Endothelial cell of umbilical vein (primary cell): ENCODE measurements at places on chromosomes 11 and 22. TPM values are rescaled to one million over a fixed set of nuclear protein-coding genes. Genes with fewer than 3 reads are reported as not detected.
A peak's percentile ranks its signal among the peaks of the same experiment; 100 is the strongest.

The KREMEN1 gene
- polyA plus RNA-seq, result 0.58 and 0.81 TPM in 2 replicates

DNA sequence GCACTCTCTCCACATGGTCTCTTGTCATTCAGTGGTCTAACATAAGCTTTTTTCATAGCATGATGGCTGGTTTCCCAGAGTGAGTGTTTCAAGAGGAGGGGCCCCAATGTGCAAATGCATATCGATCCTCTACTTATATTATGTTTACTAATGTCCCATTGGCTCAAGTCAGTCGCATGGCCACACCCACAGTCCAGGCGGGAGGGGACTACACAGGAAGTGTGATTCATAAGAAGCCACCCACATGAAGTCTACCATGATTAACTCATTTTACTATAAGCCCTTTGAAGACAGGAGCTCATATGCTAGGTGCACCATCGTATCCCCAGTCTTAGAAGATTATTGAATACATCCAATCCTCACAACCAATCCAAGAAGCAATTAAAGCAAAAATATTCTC is 89.5 kb upstream of the ISX start:
- no peak for DNase-seq

The PDE2A gene
- 14.2 and 16.8 TPM in 2 replicates for polyA plus RNA-seq

GRCh38 chr11:69841859-69842698 is 22.9 kb upstream of the FGF3 start:
- no peak for DNase-seq

DNA sequence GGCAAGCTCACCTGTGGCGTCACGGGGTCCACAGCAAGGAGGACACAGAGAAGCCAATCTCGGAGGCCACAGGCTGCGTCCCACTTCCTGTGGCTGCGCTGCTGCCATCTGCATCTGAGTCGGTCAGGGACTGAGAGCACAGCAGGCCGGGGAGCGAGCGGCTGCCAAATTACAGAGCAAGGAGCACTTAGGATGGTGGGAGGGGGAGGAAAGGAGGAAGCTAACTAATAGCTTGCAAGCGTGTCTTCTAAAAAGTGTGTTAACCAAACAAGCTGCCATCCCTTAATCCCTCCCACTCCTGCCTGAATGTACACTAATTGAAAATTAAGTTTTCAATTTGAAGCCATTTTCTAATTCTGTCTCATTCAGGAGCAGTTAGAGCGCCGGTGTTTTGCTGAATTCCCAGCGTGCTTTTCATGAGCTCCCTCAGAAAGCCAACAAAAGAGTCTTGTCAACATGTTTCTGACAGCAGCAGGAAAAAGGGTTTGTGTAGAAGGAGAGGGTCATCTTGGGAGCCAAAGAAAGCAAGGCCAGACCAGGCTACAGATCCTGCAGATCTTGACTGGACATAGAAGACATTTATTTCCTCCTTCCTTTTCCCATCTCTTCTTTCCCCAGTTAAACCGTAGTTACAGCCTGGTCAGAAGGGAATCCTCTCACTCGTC is 42.4 kb upstream of the API5 start:
- no peak for DNase-seq

GRCh38 chr22:36366291-36366708 is 21.5 kb downstream of the MYH9 start:
- peak; percentile 54 for DNase-seq

DNA sequence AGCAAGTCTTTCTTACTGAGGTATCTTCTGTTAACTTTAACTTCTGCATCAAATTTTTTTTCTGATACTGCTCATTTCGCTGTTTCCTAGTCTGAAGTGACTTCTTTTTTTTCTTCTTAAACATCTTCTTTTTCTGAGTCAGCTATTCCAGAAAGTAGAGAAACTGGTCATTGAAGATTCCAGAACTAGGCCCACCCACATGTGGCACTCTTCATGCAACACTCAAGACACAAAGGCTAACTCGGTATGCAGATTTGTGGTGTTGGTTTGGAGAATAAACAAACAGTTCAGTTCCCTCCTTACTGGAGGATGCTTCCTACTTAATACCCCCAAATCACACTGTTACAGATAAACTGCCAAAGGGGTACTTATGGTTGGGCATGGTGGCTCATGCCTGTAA is 25.2 kb upstream of the MTCH2 start:
- no peak for DNase-seq

The SPTBN2 gene
- 3.8 and 3.9 TPM in 2 replicates for polyA plus RNA-seq

- peak; percentile 82 for DNase-seq
Measured at GRCh38 chr11:64245797-64246620, 734 bp downstream of the PPP1R14B start.

GRCh38 chr11:80814813-80815212 is 1374.0 kb upstream of the TENM4 start:
- no peak for DNase-seq

GRCh38 chr11:62152245-62153086 is 28.7 kb downstream of the INCENP start:
- no peak for DNase-seq

DNA sequence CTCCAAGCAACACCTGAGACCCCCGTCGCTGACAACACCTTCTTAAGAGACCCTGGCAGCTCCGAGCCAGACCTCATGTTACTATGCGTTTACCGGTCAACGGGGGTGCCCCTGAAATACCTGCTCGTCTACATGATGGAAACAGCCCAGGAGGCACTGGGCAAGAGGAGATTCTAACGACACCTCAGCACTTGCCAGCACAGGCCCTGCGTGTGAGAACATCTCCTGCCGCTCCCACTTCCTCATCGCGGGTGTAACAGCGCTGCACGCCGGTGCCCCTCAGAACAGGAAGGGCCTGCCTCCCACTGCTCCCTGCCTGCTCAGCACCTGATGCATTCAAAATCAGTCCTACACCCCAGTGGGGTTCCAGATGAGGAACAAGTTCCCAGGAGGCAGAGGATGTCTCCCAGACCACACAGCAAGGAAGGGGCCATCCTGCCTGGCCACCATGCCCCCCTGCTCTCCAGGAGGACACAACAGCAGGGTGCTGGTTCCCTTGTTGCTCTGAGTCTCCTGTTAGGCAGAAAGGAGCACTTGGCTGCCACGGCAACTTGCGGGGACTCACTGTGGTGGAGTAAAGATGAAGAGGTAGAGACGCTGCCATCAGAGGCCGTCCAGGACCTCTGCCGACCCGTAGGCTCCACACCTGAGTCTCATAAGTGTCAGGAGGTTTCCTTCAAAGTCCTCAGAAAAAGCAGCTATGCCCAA is 2.1 kb downstream of the TOLLIP start:
- DNase-seq, result no peak

- DNase-seq, result no peak
Measured at GRCh38 chr11:102179371-102179770, 69.1 kb downstream of the YAP1 start.

GRCh38 chr11:78438298-78438975 is 20.8 kb upstream of the GAB2 start:
- DNase-seq, result no peak

DNA sequence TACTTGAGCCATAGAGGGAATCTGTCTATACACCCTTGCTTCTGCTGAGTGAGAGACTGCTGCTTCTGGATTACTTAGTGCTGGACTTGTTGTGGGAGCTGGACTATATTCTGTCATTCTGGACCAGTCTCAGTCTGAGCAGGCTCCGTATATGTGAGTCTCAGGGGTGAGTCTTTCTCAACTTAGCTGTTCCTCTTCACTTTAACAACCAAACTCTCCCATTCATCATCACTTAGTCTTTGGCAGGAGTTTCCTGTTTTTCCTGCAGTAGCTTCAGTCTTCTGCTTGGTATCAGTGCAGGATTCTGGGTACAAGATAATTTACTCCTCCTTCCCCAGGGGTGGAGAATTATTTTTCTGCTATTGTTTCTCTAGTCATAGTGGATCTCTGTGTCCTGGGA is 779.5 kb downstream of the METTL15 start:
- peak; percentile 54 for DNase-seq

GRCh38 chr22:44180706-44181032 is at the start of gene PARVG:
Gene PARVG (plus strand): TSS chr22:44180925. CDS start chr22:44183330, 2,405 bp downstream.
- no peak for DNase-seq

- no peak for DNase-seq
Measured at GRCh38 chr11:129813231-129813791, 2.3 kb upstream of the TMEM45B start.

DNA sequence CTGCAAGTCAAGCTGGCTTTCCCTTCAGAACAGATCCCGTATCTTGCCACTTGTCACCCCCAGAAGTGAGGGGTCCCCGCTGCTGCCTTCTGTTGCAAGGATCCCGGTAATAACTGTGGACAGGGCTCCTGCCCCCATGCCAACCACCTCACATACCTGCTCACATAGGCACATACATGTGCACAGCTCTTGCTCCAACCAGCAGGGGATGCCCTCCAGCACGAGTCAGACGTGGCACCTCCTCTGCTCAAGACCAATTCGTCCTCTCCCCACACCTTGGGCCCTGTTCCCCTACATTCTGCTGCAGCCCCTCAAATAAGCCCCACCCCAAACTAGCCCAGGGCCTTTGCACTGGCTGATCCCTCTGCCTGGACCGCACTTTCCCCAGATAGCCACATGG is 163.3 kb downstream of the CRYBB2 start:
- no peak for DNase-seq

DNA sequence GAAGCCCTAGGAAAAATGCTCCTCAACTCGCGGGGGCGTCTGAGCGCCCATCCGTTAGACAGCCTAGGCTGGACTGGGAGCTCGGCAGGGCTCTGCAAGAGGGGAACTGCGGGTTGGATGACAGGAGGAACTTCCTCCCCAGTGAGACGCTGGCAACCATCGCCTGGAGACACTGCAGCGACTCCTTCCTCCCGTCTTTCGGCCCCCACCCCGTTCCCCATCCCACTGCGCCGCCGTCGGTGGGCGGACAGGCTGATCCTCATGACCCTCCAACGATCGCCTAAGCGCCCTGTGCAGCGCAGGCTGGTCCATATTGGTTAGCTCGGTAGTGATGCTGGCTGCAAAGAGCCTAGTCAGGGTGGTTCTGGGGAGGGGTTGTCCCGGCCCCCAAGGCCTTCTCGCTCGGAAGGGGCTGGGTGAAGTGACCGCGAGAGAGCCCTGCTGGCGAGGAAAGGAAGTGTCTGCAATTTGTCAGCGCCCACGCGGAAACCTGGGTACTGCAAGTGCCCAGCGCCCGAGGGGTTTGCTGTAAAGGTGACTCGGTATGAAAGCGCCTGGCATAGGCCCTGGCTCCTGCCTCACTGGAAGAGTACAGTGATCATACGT is 638 bp downstream of the NRGN start:
- peak; percentile 58 for DNase-seq

- DNase-seq, result no peak
Measured at GRCh38 chr11:79481795-79482194, 41.0 kb upstream of the TENM4 start.

The CAPN5 gene
- polyA plus RNA-seq, result 16.6 and 17.0 TPM in 2 replicates

- DNase-seq, result peak; percentile 54
Measured at GRCh38 chr11:108958368-108959104, 293.7 kb downstream of the DDX10 start.
